Caco-2 (cell line): ENCODE measurements at places on chromosomes 12 and 14. TPM values are rescaled to one million over a fixed set of nuclear protein-coding genes. Genes with fewer than 3 reads are reported as not detected.

DNA sequence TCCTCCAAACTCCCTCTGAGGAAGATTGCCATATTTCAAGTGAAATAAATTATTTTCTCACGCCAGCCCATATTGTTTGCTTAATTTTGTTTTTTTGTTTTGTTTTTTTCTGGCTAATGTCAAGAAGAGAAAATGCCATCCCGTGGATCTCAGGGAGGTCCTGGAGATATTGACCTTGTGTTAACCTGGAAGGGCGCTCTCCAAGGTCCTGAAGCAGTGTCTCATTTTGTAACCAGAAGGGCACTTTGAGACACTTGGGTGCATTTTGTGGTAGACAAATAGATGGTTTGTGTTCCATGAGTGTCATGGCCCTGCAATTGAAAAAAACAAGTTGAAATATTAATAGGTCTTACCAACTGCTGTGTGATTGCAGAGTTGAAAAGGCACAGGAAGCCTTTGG is 268.9 kb downstream of the SUDS3 start:
- DNase-seq = peak; percentile 58

- no peak for DNase-seq
Measured at GRCh38 chr14:96632363-96632758, 130.2 kb downstream of the PAPOLA start.

DNA sequence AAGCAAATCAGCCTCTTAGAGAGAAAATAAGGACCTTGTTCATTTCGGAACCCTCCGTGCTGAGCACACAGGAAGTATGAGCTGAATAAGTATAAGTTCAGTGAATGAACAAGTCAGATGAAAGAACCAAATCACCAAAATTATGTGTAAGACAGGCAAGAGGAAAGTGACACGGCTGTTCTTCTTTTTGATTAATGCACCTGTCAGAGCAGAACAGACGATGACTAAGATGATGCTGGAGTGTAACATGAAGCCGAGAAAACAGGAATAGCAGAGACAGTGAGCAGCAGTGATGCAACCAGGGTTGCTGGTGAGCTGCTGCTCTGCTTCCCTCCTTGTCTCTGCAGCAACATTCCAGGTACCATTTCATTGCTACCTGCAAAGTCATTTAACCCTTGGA is 861.1 kb downstream of the GALC start:
- DNase-seq = no peak

DNA sequence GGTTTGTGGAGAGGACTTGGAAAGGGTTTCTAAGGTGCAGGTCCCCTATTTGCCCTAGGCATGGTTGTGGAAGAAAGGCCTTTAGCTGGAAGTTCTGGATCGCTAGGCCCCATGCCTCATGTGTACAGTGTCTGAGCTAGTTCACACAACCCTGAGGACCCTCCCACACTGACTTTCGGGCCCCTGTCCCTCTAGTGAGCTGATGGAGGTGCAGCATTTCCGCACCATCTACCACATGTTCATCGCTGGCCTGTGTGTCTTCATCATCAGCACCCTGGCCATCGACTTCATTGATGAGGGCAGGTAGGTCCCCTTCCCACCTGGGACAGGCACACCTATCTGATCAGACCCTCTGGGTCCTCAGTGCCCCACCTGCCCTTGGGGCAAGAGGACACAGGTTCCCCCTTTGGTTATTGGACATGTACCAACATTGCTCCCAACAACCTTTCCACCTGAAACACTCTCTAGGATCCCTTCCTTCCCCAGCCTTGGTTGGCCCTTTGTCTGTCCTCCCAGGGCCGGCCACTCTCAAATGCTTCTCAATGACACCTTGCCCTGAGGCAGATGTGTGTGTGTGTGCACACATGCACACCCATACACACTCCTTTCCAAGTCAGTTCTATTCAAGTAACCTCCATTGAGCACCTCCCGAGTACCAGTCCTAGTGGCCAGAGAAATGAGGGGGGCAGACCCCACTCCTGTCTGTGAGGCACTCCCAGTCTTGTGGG is 2.6 kb downstream of the SOAT2 start:
- DNase-seq = no peak

GRCh38 chr12:107349008-107349747 is 255.8 kb upstream of the CRY1 start:
- DNase-seq = peak; percentile 8

KRT79 gene
- not detected in 2 replicates for total RNA-seq
